ENCODE measurements at places on chromosomes 2 and 18.

DNA sequence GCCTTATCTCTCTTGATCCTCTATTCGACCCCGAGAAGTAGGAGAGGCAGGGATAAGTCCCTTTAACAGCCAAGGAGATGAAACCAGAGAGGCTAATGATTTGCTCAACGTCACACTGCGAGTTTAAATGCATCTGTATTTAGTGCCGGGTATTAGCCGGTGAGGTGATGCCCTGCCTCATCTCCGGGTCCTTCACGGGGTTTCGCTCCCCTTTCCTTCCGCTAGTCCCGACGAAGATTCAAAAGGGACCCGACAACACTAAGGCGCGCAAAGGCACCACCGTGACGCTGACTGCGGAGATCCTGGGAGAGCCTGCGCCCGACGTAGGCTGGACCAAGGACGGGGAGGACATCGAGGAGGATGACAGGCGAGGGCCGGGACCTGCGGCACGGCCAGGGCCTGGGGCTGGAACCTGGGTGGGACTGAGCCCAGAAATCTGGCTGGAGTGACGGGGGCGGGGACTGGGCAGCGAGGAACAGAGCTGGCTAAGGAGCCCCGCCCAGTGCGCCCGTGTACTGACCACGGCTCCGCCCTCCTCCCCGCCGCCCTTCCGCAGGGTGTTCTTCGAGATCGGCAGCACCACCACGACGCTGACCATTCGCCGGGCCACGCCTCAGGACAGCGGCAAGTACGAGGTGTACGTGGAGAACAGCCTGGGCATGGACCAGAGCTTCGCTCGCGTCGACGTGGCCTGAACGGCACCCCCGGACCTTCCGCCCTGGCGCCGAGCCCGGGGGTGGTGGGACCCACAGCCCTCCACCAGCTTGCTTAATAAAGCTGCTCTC lies 1.0 kb upstream of the GMPPA start:
- no peak for DNase-seq

GRCh38 chr2:201807452-201807999 lies 1.2 kb downstream of the CDK15 start:
- DNase-seq = no peak

- DNase-seq = no peak
These were observed 105.3 kb upstream of the UGP2 start for GRCh38 chr2:63736354-63736753.

DNA sequence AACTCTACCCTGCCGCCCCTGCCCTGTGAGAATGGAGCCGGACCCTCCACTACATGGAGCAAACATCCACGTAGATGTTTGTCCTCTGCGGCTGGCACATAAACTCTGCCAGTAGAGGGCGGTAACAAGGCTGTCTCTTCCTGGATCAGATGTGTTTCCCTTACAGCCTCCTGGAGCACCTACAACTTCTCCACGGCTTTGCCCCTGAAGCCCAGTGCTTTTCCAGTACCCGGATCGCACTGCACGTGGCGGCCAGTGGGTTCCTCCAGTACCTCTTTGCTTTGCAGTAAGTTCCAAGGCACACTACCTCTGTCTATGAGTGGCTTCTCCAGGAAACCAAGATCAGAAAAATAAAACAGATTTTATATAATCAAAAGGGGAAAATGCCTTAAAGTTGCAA lies 651.3 kb downstream of the DCDC2C start:
- no peak for DNase-seq

- no peak for DNase-seq
These were observed 128.3 kb downstream of the AFF3 start for GRCh38 chr2:100013892-100014677.

- no peak for DNase-seq
These were observed 72.5 kb downstream of the FAM210A start for GRCh38 chr18:13653746-13654433.

DNA sequence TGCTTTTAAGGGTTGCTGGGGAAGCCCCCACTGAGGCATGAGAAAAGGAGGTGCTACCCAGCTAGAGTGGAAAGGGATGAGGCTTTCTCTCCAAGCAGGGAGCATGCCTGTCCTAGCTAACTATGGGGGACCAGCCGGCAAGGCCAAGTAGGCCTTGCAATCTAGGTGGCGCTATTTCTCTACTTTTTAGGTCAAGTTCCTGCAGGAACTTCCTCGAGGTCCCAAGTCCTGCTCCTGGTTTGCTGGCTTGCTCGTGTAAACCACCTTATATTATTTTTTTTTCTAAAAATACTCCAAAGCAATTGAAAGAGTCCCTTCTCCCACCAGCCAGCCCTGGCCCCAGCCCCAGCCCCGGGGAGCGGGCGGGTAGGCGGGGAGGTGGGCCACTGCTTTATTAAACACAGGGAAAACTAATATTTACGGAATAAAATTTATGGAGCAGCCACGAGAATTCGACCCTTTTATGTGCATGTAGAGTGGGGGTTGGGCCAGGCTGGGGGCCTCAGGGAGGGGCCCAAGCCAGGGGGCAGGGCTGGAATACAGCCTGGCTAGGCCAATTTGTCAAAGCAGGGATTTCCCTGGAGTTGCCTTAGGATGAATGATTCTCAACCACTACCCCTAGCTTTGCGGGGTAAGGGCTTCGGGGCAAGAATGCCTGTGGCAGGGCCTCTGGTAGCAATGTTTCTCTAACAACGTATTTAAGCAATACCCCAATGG lies 12.8 kb upstream of the IHH start:
- peak; percentile 57 for DNase-seq

DNA sequence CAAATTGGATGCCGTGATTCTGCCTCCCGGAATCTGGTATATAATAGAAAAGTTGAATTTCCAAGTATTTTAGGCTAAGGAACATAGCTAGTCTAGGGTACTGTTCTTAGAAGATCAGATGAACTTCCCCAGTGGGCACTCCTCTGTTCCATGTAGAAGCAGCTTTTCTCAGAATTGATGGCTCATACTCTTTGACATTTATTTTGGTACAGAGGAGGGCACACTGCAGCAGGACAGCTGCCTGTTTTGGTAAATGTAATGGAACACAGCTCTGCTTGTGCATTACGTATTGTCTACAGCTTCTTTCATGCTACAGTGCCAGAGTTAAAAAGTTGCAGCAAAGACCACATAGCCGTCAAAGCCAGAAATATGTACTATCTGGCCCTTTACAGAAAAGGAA lies 10.8 kb downstream of the YPEL5 start:
- no peak for DNase-seq

DNA sequence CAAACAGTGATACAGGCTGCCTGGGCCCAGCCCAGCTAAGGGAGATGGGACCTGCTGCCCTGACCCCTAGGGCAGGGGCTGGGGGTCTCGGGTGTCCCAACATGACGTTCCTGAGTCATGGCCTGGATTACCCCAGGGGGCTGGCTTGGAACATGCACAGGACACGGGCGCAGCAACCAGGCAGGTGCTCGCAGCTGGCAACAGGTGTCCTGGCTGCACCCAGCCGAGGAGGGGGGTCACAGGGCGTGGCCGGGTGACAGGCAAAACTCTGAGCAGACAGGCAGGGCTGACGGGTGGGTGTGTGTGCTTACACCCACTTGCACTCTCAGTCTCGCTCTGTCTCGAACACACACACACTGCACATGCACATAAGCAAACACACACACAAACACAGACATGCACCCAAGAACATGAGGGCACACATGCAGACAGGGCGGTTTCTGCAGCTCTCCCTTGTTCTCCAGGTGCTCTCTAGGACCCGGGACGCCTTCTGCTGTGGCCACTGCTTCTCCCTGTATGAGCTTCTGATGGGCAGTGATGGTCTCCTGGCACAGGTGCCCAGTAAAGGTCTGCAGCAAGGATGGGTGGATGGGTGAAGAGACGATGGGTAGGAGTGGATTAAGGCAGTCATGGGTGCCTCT lies 33.7 kb upstream of the TAF1B start:
- DNase-seq = no peak

- no peak for DNase-seq
These were observed 49.2 kb upstream of the PPP1CB start for GRCh38 chr2:28702415-28702861.

DNA sequence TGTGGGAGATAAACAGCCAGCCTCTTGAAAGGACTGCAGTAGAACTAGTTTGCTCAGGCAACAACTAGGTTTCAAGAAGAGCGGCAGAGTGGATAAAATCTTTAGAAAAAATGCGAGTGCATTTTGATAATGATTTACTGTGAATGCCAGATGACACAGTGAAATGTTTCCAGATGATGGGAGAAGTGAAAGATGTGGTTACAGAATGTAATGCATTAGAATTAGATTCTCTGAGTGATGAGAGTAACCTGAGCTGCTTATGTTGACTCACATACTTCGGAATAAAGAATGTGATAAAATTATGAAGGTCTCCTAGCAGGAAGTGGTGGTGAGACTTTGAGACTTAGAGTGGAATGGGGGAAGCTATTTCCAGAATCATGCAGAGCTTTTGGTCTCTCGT lies 184.3 kb downstream of the GULP1 start:
- no peak for DNase-seq

- DNase-seq = no peak
These were observed 79.2 kb upstream of the PAPOLG start for GRCh38 chr2:60676706-60677330.

GRCh38 chr2:199230091-199230490 lies 227.6 kb downstream of the SATB2 start:
- DNase-seq = no peak

- DNase-seq = no peak
These were observed 386.2 kb downstream of the PTH2R start for GRCh38 chr2:208792766-208793165.

DNA sequence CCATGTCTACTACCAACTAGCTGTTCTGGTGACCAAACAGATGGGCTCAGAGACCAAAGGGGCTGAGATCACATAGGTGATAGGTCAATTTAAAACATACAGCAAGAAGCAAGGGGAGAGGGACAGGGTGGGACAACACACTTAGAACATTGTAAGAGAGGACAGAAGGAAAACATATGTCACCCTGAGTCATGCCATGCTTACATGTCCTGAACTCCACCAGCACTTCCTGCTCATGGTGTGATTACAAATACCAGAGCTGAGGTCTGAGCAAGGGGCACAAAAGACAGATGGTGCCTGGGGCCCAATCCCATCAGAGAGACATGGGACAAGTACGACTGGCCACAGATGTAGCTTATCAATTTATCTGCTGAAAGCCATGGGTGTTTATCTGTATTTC lies 28.7 kb upstream of the GALNT14 start:
- no peak for DNase-seq

GRCh38 chr2:191617575-191617974 lies 60.4 kb upstream of the NABP1 start:
- no peak for DNase-seq

GRCh38 chr2:134863446-134863845 lies 25.0 kb downstream of the ACMSD start:
- DNase-seq = no peak

GRCh38 chr18:70333757-70334156 lies 44.9 kb downstream of the SOCS6 start:
- no peak for DNase-seq

DNA sequence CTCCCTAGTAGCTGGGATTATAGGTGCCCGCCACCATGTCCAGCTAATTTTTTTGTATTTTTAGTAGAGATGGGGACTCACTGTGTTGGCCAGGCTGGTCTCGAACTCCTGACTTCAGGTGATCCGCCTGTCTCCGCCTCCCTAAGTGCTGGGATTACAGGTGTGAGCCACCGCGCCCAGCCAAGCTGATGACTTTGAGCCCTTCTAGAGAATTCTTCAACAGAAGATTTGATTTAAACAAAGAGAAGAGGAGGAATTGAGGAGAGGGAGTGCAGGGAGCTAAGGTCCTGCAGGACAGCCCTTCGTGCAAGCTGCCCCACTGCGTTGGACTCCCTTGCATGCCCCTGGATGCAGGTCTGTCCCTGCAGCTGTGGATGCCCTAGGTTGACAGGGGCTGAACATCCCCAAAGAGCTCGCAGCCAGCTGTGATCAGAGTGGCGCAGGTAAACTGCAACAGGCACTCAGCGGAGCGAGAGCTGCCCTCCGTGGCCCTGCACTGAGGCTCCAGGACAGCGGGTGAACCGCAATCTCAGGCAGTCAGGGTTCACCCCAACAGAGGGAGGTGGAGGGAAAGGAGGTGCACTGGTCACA lies 13.7 kb downstream of the ADRA2B start:
- DNase-seq = no peak

- DNase-seq = no peak
These were observed 11.0 kb upstream of the CATIP start for GRCh38 chr2:218345491-218346236.

- DNase-seq = no peak
These were observed 287.2 kb downstream of the CYP26B1 start for GRCh38 chr2:71860381-71860926.

- no peak for DNase-seq
These were observed at the start of gene MOGAT1 for GRCh38 chr2:222671259-222672067. Gene MOGAT1 (plus strand): TSS chr2:222671658. CDS start chr2:222671786, 128 bp downstream.

GRCh38 chr18:2536063-2536462 lies 35.2 kb downstream of the METTL4 start:
- no peak for DNase-seq

DNA sequence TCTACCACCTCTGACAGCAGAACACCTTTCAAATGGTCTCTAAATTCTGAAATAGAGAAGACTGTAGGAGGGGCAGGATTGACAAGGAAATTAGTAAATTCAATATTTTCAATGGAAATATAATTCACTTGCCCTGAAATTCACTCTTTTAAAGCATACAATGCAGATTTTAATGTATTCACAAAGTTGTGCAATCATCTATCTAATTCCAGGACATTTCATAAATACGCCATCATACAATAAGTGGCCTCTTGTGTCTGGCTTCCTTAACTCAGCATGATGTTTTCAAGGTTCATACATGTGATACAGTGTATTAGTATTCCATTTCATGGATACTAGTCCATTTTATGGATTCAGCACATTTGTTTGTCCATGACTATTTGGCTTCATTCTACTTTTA lies 74.2 kb downstream of the ZRANB3 start:
- DNase-seq = no peak

DNA sequence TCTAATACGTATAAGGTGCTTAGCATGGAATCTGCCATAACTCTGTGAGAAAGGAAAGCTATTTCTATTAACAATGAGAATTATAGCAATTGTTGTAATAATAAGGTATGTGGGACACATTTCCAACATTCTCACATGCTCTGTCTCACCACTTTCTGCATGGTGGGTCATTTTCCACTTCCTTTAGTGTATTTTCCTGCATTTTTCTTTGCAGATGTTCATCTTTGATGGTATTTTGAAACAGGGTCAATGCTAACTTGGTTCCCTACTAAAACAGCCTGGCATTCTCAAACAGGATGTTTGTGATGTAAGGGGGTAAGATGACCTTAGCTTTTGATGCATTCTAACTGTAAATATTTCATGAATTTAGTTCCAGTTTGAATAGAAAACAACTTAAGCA lies 54.7 kb downstream of the MYO1B start:
- DNase-seq = no peak

DNA sequence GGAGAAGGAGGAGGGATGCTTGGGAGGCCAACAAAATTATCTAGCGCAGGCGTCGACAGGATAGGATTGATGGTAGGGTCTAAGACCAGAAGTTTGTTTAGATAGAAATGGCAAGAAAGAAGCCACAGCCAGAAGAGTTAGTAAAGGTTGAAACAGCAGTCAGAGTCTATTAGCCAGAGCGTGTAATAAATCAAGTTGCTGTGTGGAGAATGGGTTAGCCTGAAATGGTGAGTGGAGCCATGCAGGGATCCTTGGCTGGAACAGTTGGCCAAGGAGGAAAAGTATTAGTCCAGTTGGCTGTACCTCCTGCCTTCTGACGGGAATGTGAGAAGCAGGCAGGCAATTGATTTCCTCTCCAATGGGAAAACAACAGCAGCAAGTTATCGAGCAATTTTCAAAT lies 190.7 kb upstream of the CCDC68 start:
- DNase-seq = no peak
